CD14-positive monocyte (primary cell): ENCODE measurements at places on chromosomes 6 and 20.

DNA sequence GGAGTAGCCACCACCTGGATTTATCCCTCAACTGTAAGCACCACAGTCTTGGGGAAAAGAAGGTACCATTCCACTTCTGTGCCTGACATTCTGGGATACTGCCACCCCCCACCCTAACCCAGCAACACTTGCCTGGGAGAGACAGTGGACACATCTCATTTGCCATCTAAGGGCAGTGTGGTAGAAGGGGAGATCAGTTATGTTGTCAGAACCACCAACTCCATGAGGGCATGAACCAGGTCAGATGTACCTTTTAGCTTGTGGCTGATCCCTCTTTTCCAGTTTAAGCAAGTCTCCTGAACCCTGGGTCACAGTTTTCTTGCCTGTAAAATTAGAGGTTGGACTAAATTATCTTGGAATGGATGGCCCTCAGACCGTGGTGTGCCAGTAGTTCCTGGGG lies 165.5 kb downstream of the SCP2D1 start:
- no peak for DNase-seq

DNA sequence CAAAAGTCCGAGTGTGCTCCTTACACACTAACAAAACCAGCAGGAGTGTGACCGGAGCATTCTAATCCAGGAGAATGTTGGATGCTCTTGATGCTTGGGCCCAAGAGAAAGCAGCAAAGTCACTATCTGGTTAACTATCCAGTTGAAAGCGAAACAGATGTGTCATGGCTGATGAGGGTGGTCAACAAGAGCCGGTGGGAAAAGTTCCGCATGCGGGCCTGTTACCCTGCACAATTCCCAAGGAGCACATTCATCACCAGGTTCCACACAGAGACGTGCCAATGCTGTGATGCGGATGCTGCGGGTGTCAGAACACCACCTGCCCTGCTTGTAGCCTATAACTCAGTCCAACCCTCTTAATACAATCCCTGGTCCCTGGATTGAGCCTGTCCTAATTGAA lies 38.7 kb downstream of the IL20RA start:
- DNase-seq: no peak

DNA sequence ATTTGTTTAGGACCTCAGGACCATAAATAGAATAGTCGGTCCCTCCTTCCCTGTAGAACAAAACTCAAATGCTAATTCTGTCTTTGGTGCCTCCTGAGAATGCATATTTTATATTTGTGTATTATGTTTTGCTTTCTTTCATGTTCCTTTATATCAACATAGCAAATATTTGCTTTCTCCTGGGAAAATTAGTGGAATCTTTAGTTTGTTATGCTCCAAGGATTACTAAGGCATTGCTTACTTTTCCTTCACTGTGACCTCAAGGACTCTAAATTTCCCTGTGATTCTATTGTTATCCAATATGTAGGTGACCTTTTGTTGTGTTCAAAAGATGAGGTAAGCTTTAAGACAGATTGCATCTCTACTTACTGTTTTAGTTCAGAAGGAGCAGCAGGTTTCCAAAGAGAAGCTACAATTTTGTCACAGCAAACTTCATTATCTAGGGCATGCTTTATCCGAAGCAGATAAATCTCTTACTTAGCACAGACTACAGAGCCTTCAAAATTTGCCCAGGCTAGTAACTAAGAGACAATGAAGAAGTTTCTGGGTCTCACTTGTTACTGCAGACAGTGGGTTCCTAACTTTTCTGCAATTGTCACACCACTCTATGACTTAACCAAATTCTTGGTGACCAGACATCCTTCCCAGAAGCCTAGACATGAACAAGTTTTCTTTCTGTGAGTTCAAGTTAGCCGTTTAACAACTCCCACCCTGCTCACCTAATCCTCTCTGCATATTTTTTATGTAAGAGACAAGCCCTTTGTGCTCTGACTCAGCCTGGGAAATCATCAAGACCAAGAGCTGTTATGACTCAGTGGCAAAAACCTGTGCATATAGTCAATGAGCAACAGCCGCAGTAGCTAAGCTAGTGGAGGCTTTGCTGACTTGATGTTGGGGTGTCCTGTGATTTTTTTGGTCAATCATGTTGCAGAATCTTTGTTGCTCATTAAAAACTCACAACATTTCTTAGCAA lies 378.8 kb downstream of the QKI start:
- DNase-seq: no peak

- no peak for DNase-seq
Observed at GRCh38 chr20:8724884-8725283, 344.0 kb upstream of the PLCB4 start.

- peak; percentile 41 for DNase-seq
Observed at GRCh38 chr20:29873946-29874345, 1383.5 kb upstream of the DEFB115 start.

- no peak for DNase-seq
Observed at GRCh38 chr6:100796049-100796823, 84.9 kb downstream of the ASCC3 start.

- DNase-seq: no peak
Observed at GRCh38 chr6:131867744-131868143, 59.9 kb downstream of the ENPP1 start.
